Activated CD4-positive, alpha-beta T cell treated with anti-CD3 and anti-CD28 coated beads, Interleukin-2, amount 50 U/mL, for 24 hours (primary cell): ENCODE measurements at places on chromosomes 1 and 21.

- no peak for DNase-seq
Measured at GRCh38 chr1:100670083-100670482, 49.5 kb upstream of the VCAM1 start.

DNA sequence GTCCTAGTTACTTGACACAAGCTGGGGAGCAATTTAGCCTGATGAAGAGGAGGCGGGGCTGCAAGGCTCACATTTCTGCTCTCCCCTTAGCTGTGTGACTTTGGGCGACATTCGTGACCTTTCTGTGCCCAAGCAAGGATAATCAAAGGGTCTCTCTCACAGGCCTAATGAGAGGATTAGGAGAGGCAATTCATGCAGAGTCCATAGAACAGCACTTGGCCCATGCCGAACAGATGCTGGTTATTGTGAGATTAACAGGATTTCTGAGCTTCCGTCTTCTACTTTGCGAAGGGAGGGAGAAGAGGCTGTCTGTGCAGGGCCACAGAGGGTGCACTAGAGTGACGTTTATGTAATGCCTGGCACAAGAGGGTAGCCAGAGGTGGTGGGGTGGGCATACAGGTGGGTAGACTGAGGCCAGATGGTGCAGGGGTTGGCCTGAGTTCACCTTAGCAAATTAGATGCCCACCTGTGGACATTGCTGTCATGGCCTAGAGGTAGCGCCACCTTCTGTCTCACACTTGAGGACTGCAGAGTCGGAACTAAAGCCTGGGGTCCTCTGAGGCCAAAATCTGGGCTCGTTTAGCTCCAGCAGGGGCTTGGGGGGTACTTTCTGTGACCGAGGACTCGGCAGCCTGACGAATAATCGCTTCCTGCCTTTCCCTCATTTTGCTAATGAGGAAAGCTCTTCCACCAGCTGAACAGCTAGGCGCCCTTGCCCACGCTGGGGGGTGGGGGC is 18.6 kb downstream of the ACTL8 start:
- no peak for DNase-seq

DNA sequence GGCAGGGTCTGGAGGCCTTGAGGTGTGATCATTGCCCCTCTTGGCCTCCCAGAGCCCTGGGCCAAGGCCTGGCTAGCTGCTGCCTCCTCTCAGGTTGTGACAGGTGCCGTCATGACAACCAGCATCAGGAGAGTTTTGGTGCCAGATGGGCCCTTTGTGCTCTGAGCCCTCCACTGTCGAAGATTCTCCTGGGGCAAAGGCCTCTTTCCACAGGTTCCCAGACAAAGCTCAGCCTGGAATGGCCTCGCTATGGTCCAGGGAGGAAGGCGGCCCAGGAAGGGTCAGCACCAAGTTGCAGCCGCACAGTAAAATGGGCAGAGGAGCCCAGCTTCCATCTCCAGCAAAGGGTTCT is 78.4 kb downstream of the ALPL start:
- no peak for DNase-seq

- no peak for DNase-seq
Measured at GRCh38 chr21:26374817-26375216, 198.3 kb downstream of the CYYR1 start.

- no peak for DNase-seq
Measured at GRCh38 chr21:45336870-45337269, 49.2 kb upstream of the POFUT2 start.

DNA sequence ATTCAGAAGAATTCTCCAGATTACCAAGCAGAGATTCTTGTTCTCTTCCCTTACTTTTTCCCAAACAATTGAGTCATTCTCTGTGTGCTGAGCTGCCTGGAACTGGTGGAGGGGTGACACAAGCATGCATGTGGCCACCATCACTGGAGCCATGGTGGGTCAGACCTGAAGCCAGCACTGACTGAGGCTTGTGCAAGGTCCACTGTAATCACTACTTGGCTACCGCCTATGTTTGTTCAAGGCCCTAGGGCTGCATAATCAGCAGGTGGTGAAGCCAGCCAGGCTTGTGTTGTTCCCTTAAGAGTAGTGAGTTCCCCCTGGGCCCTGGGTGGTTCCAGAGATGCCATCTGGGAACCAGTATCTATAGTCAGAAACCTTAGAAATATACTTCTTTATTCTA is 183.8 kb downstream of the DNAH14 start:
- DNase-seq = no peak

DNA sequence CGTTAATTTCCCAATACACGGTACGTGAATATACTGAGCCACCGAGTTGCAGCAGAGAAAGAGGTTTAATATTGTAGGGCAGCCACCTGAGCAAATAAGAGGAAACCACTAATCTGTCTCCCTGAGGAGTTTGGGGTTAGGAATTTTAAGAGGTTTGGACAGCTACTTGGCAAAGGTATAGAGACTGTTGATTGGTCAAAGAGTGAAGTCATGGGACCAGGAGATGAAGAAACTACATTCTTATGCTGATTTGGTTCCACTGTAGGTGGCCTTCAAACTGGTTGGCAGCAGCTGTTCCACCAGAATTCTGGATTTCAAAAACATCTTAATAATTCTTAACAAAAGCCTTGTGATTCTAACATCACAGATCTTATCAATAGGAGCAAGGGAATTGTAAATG is 485.4 kb upstream of the PRMT6 start:
- no peak for DNase-seq

GRCh38 chr1:165697491-165697880 is 876 bp downstream of the ALDH9A1 start:
- no peak for DNase-seq

DNA sequence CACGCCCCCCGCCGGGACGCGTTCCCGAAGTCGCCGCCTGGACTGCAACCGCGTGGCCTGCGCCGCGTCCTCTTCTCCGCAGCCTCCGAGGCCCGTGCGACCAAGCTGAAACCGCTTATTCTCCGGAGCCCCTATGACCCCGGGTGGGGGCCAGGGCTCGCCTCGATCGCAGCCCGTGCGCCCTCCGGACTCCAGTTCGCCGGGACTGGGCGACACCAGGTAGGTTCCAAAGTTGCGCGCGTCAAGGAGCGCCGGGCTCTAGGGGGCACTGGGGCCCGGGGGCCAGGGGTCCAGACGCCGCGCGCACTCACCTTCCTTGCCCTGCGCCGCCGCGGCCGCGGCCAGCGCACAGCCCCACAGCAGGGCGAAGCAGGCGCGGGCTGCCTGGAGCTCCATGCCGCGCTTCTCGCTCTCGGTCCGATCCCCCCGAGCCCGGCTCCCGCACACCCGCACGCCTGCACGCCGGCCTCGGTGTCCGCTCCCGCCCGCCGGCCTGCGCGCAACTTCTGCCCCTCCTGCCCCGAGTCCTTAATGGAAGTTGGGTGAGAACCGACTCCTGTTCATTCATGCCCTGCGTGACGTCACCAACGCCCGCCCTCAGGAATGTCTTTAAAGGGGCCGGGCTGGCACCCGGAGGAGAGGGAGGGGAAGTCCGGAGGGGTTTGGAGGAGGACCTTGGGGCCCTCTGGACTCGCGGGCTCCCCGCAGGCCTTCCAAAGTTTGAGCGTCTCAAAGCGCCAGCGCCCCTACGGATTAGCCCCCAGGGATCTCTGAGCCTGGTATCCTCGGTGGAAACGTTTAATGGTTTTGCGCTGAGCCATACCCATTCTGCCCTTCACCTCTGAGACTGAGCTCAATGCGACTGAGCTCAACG is at the start of gene EPHA2:
Gene EPHA2 (minus strand): TSS at position 533 of the 874 bp plus-strand sequence. CDS start 137 bp downstream, at position 396.
- DNase-seq = no peak

DNA sequence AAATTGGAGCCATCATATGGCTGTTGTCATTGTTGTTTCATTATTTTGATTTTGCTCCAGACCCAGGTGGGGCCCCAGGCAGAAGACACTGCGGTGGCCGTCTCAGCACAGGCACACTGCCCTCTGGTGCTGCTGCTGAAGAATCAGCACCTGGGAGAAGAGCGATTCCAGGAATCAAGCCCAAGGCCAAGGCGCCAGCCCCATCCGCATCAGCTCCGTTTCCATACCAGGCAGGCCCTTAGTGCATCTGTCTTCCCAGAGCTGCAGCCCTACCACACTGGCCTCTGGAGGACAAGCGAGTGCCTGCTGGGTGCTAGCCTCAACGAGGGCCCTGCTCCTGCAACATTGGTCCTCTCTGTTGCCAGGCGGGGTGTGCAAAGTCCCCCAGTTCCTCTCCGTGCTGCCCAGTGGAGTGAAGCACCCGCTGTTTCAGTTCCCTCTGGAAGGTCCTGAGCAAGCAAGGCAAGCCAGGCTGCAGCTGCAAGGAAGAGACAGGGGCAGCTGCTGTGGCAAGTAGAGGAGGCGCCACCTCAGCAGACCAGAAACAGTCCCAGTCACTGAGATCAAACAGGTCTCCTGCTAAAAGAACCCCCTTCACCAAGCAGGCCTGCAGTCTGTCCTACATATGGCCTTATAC is 5.2 kb downstream of the GRIK3 start:
- no peak for DNase-seq

GRCh38 chr1:154590756-154591155 is 17.2 kb downstream of the ADAR start:
- no peak for DNase-seq

- no peak for DNase-seq
Measured at GRCh38 chr1:37853157-37853556, 6.2 kb downstream of the MTF1 start.

DNA sequence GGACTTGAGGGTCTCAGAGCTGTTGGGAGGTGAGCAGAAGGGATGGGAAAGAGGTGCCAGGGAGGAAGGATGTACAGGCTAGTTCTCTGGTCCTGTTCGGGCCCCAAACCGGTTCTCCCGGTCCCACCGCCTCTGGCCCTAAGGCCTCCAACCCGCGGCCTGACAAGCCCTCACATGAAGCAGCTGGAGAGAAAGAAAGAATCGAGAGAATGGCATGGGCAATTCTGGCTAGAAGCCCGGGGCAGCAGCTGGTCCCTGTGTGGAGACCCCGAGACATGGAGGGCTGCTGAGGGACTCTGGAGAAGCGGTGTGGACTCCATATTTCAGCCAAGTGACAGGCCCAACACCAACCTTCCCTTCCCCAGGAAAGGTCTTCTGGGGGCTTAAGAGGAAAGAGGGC is 730 bp downstream of the CDC42SE1 start:
- no peak for DNase-seq

DNA sequence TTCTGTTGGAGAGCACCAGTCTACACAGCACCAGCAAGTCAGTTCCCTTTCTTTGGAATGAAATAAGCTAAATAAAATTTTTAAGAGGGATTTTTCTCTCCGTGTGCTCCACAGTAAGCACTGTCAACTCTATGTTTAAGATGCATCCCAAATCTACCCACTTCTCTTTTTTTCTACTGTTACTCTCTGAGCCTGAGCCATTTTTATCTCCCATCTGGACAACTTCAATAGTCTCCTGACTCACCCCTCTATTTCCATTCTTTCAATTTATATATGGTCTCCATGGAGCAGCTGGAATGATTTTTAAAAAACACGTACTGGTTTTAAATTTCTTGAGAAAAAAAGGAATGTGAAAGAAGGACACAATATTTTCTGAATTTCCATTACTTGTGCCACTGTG is 24.7 kb upstream of the CCT8 start:
- no peak for DNase-seq

GRCh38 chr1:25187077-25187476 is 45.2 kb downstream of the SYF2 start:
- DNase-seq = no peak

DNA sequence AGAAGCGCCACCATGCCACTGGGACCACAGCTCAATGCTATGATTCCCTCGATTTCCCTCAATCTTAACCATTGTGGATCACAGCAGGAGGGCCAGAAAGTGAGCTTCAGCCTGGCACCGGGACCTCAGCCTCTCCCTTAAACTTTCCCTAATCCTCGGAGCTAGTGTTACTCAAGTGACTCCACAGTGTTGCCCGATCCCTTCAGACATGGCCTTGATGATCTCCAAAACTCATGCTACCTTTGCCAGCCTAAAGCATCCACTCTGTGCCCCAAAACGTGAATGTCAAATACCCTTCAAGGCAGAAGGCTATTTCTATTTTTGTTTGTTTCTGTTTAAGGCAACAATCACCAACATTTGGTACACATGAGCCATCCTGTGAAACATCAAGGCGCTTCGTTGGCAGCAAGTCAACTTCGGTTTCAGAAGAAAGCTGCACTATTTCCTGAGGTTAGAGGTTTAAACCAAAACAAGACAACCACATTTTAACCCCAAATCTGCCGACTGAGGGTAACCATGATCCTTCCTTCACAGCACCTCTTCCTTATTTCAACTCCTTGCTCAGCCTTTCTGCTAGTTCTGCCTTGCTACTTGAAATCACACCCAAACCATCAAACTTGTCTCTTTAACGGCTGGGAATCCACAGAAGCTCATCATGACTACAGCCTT is 94.4 kb upstream of the KRTAP19-8 start:
- DNase-seq = peak; percentile 65

DNA sequence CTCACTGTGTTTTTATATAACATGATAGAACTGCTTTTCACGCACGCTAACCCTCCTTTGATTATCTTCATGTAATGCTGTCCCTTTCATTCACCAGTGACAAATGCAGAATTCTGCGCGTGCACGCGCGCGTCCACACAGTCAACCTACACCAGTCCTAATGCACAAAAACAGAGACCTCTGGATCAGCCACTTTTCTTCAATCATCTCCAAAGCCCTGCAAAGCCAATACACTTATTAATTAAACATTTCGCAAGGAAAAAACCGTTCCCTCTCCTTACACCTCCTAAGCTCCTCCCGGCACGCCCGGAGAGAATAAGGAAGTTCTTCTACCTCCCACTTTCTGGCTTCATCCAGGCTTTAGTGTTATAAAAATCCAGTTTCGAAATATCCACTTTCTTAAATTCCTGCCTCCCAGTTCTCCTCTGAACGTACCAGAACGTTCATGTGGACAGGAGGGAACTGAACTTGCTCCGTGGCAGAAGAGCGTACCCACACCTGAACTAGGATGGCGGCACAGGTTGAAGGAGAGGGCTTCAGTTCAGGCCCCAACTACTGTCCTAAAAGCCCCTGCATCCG is 4.6 kb downstream of the LMX1A start:
- DNase-seq = no peak

GRCh38 chr1:152013664-152014237 is 20.1 kb upstream of the S100A10 start:
- no peak for DNase-seq

DNA sequence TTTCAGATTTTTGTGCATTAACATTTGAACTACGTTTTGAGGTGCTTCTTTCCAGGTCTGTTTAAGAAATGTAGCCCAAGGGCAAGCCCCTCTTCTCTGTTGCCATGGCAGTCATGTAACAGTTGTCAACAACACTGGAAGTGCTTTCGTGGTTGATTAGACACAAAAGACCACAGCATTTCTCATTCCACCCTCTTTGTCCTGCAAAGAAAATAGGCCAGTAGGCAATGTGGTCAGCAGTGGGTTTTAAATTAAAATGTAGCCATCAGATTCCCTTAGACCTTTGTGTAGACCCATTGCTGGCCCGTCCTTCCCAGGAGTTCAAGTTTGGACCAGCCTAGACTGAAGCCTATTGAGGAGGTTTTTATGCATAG is 35.4 kb downstream of the VANGL1 start:
- DNase-seq = no peak
